Vagina (tissue), 2 donors: ENCODE measurements at places on chromosomes 12 and 14.
A peak's percentile ranks its signal among the peaks of the same experiment; 100 is the strongest.

- no peak for DNase-seq
These were observed 89.0 kb downstream of the POLR3B start for GRCh38 chr12:106446419-106447092.

- no peak for DNase-seq
These were observed 178.3 kb downstream of the CACNA1C start for GRCh38 chr12:2231011-2231595.

GRCh38 chr14:48849741-48850322 lies 736.3 kb downstream of the RPS29 start:
- no peak for DNase-seq

GRCh38 chr14:64940336-64940910 lies 2.1 kb downstream of the GPX2 start:
- DNase-seq, result no peak

- no peak for DNase-seq
These were observed at the start of gene HHIPL1 for GRCh38 chr14:99644723-99645544. Gene HHIPL1, plus strand, starts transcription at chr14:99645129. Its CDS starts 79 bp downstream, at chr14:99645208.

- no peak for DNase-seq
These were observed 16.2 kb downstream of the NCKAP5L start for GRCh38 chr12:49811961-49812401.

- no peak for DNase-seq
These were observed 46.3 kb upstream of the FAR2 start for GRCh38 chr12:29102741-29103140.

DNA sequence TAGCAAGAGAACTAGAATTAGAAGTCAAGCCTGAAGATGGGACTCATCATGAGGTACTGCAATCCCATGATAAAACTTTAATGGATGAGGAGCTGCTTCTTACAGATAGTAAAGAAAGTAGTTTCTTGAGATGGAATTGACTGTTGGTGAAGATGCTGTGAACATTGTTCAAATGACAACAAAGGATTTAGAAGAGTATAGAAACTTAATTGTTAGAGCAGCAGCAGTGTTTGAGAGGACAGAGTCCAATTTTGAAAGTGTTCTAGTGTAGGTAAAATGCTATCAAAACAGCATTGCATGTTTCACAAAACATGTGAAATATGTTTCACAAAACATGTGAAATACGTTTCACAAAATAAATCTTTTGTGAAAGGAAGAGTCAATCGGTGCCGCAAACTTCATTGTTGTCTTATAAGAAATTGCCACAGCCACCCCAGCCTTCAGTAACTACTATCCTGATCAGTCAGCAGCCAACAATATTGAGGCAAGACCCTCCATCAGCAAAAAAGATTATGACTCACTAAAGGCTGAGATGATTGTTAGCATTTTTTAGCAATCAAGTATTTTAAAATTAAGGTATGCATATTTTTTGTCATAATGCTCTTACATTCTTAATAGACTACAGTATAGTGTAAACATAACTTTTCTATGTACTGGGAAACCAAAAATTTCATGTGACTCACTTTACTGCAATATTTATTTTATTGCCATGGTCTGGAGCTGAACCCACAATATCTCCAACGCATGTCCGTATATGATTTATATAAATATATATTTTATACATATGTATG lies 173.4 kb upstream of the BMP4 start:
- DNase-seq, result no peak

GRCh38 chr12:113727651-113728061 lies 238.5 kb downstream of the RBM19 start:
- DNase-seq, result no peak

- no peak for DNase-seq
These were observed 50.5 kb upstream of the HIF1A start for GRCh38 chr14:61644834-61645233.

DNA sequence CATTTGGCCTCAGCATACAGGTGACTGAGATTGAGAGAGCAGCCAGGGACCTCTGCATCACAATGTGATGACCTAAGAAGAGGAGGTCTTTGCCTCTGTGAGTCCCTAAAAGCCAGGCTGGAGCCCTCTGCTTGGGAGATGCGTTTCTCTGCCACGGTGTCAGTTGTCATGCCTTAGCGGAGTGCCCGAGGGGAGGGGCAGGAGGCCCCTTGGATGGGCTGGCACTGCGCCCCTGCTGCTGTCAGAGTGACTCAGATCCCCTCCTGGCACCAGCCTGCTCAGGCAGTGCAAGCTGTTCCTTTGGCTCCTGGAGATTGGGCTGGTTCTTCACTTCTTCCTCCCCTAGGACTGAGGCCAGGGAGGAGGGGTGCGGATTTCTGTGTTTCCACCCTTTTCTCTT lies 64.9 kb upstream of the KCNA5 start:
- DNase-seq, result no peak

DNA sequence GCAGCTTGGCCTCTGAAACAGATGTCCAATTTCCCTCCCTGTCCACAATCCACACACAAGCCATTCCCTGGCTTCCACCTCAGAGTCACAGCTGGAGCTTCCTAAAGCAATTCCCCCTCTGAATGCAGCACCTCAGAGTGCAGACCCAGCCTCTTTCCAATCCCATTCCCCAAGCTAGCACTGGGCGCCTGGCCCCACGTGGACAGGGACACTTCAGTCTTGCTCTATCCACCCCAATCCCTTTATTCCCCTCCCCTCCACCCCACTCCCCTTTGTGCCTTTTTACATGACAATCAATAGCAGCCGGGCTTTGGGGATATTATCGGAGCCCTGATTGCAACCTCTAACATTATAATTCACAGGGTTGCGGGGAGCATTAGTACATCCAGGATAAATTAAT lies 292.6 kb downstream of the TTC8 start:
- DNase-seq, result no peak

DNA sequence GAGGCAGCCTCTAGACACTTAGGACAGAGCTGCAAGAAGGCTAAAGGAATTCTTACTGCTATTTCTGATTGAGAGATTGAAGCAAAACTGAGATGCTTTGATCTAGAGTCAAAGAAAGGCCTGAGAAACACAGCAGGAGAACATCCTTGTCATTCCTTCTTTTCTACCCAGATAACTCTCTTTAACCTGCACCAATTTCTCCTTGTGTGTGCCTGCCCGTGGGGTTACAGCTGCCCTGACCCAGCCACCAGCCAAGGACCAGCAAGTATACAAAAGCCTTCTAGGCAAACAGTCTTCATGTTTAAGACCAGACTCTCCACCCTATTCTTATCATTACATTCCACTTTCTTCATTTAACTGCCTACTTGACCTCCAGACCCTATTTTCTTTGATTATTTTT lies 81.7 kb upstream of the PRB2 start:
- DNase-seq, result no peak

DNA sequence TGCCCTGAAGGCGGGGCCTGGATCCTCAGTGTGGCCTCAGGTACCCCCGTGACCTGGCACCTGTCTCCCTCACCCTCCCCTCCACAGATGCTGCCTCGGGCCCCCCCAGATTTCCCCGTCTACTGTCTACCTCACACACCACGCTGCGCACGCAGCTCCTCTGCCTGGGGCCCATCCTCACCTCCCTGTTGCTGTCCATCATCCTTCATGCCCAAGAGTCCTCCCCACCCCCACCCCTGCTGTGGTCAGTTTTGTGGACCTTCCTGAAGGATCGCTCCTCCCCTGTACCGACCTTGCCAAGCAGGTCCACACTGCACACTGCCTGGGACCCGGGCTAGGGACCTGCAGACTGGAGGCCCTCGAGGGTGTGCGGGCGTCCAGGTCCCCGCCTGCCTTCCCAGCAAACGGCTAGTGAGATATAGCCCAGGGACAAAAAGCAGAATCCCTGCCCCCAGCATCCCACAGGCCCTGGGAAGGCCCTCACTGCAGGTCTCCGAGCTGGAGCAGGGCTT lies 197.4 kb upstream of the DIO3 start:
- peak; percentile 88 for DNase-seq

DNA sequence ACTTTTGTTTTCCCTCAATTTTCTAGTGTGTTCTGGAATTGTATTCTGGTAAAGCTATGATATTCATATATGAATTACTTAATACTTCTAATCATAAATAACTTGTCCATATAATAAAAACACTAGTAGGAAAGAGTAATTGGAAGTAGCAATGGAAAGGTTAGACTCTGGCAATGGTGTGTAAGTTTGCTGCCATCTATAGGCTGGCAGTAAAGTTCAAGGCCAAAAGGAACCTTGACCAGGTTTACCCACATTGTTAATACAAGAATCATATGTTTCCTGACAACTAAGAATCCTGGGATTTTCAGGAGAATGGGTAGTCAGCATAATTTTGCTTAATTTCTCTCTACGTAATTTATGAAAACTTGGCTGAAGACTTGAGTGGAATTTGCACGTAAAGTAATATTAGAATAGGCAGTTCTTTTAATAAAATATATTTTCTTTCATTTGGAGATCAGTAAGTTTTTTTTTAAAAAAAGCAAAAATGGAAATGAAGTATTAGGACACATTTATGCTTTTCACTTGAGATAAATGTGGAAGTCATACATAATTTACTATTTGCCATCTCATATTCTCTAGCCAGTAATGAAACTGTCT lies 926.7 kb downstream of the GALC start:
- DNase-seq, result no peak

DNA sequence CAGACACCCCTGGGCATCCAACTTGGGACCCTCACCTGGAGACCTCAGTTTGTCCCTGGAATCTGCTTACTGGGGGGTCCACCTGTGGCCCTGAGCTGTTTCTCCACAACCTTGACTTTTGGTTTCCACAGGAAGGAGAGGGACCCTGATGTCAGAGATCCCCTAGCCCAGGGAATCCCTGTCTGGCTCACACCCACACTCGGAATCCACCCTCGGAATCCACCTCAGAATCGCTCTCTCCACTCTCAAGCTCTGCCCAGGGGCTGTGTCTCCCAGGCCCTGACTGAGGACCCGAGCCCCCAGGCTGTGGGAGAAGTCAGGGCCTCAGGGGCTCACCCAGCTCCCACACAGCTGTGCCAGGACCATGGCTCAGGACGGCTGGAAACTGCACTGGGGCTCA lies 17.4 kb downstream of the LTBP2 start:
- no peak for DNase-seq
